ENCODE measurements at places on chromosomes 4 and X.

DNA sequence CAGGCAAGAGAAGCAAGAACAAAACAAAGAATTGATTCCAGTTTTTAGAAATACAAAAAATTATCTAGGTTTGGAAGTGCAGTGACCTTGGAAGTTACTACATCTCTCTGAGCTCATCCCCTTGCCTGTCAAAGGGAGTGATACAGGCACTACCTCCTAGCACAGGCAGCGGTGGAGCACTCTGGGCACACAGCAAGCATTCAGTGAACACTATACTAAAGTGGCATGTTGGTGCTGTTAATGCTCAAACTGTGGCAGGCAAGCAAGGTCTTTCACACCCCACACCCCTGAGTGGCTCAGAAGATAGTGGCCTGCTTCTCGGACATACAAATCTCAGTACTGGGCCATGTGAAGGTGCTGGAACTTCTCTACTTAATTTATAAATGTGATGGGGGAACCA lies 51.2 kb downstream of the DRD5 start:
- H3K4me1 ChIP-seq = no peaks in the 10 kb centered on the region
- DNase-seq = no peak
- peaks cover 7% of the 10 kb centered on the region for H3K36me3 ChIP-seq
- H3K27me3 ChIP-seq = no peaks in the 10 kb centered on the region
- no peak overlapping the region for H3K4me3 ChIP-seq
- H3K27ac ChIP-seq = no peak overlapping the region

DNA sequence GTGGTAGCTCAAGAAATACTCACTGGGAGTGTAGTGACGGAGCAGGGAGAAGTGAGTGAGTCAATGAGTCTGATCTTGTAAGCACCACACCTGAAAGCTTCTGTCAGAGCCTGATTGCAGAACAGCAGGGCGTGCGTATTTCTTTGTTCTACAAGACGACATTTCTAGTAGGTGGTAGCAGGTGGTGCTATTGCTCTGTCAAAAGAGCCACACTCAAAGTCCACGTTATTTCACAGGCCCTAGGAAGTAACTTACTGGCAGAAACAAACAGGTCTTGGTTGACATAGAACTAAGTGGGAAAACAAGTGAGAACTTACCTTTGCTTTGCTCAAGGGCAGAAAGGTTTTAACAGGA lies 46.4 kb upstream of the SPRY1 start:
- H3K36me3 ChIP-seq = no peaks in the 10 kb centered on the region
- H3K27me3 ChIP-seq = no peaks in the 10 kb centered on the region
- no peak overlapping the region for H3K27ac ChIP-seq
- no peak for DNase-seq

GRCh38 chr4:148238811-148239493 lies 203.3 kb downstream of the NR3C2 start:
- peaks cover 4% of the 10 kb centered on the region for H3K4me1 ChIP-seq
- H3K36me3 ChIP-seq = no peaks in the 10 kb centered on the region
- DNase-seq = no peak
- H3K27me3 ChIP-seq = no peaks in the 10 kb centered on the region
- no peak overlapping the region for H3K4me3 ChIP-seq

- no peaks in the 10 kb centered on the region for H3K36me3 ChIP-seq
- no peak overlapping the region for H3K27ac ChIP-seq
- H3K4me1 ChIP-seq = no peaks in the 10 kb centered on the region
- H3K4me3 ChIP-seq = no peak overlapping the region
- H3K27me3 ChIP-seq = no peaks in the 10 kb centered on the region
Observed at GRCh38 chrX:32395878-32396277, 815.5 kb downstream of the DMD start.

- H3K4me1 ChIP-seq = no peaks in the 10 kb centered on the region
- H3K27me3 ChIP-seq = no peaks in the 10 kb centered on the region
Observed at GRCh38 chr4:129109965-129110824, 14.2 kb downstream of the C4orf33 start.

GRCh38 chrX:31580227-31580626 lies 508.4 kb upstream of the FTHL17 start:
- no peak overlapping the region for H3K27ac ChIP-seq
- H3K4me3 ChIP-seq = no peak overlapping the region
- no peaks in the 10 kb centered on the region for H3K27me3 ChIP-seq
- no peaks in the 10 kb centered on the region for H3K4me1 ChIP-seq

DNA sequence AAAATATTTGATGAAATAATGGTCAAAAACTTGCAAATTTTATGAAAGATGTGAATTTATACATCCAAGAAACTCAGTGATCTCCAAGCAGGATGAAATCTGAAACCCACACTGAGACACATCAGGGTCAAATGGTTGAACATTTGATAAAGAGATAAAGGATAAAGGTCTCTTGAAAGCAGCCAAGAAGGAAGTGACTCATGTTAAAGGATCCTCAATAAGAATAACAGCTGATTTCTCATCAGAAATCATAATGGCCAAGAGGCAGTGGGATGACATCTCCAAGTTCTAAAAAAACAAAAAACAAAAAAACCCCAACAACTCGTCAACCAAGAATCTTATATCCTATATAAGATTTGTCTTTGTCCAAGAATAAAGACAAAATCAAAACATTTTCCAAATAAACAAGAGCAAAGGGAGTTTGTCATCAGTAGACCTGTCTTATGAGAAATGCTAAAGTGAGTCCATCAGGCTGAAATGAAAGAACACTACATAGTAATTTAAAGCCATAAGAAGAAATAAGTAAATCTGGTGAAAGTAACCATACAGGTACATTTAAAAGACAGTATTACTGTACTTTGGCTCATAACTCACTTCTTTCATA lies 121.7 kb downstream of the PDS5A start:
- DNase-seq = no peak
- no peak overlapping the region for H3K27ac ChIP-seq
- H3K4me3 ChIP-seq = no peak overlapping the region

DNA sequence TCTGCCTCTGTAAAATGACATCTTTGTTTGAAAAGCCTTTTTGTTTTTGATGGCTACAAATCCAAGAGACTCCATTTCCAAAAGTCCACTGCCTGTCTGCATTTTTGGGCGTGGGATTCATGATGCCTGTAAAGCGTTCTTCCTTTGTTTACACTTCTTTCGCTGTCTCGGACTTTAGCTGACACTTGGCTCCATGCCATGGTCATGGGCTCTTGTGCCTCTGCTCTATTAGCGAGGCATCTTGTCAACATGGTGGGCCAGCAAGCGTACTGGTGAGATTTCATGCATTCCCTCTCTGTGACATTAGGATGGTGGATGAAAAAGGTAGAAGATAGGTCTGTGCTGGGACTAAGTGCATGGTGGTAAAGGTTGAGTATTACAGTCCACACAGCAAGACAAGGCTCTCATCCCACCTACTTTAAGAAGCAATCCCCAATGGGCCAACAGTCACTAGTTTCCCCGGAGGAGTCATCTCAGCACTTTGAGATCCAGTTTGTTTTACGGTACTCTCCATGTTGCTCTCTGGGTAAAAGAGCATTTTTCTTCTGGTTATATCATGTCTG lies 298.2 kb upstream of the KLF3 start:
- peaks cover 25% of the 10 kb centered on the region for H3K4me1 ChIP-seq
- no peak for DNase-seq
- no peaks in the 10 kb centered on the region for H3K36me3 ChIP-seq
- H3K4me3 ChIP-seq = no peak overlapping the region
- peak overlapping the region; percentile 9 for H3K27ac ChIP-seq

- H3K4me1 ChIP-seq = peaks cover 5% of the 10 kb centered on the region
- H3K27me3 ChIP-seq = peaks cover 3% of the 10 kb centered on the region
- H3K36me3 ChIP-seq = no peaks in the 10 kb centered on the region
- no peak overlapping the region for H3K4me3 ChIP-seq
Observed at GRCh38 chr4:7323872-7324650, 110.7 kb downstream of the PSAPL1 start.

- H3K36me3 ChIP-seq = no peaks in the 10 kb centered on the region
- H3K27ac ChIP-seq = no peak overlapping the region
- no peaks in the 10 kb centered on the region for H3K27me3 ChIP-seq
- no peaks in the 10 kb centered on the region for H3K4me1 ChIP-seq
- H3K4me3 ChIP-seq = no peak overlapping the region
Observed at GRCh38 chr4:20493761-20494353, 206.4 kb upstream of the PACRGL start.

DNA sequence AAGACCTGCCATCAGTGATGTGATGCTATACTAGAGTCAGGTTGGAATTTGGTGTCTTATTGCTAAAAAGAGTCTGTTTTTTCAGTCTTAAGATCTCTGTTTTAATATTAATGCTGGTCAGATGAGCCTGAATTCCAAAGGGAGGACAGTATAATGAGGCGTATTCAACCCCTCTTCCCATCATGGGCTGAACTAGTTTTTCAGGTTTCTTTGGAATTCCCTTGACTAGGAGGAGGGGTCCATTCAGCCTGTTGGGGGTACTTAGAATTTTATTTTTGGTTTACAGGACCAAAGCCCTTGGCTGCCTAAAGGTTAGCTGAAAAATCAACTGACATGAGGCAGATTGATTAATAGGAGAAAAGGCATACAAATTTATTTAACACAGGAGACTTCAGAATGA lies 24.1 kb upstream of the PI4K2B start:
- no peaks in the 10 kb centered on the region for H3K36me3 ChIP-seq
- H3K27ac ChIP-seq = no peak overlapping the region
- no peak overlapping the region for H3K4me3 ChIP-seq
- H3K4me1 ChIP-seq = no peaks in the 10 kb centered on the region
- no peak for DNase-seq

- H3K27me3 ChIP-seq = no peaks in the 10 kb centered on the region
- H3K4me1 ChIP-seq = no peaks in the 10 kb centered on the region
- H3K27ac ChIP-seq = no peak overlapping the region
- DNase-seq = no peak
- no peak overlapping the region for H3K4me3 ChIP-seq
- no peaks in the 10 kb centered on the region for H3K36me3 ChIP-seq
Observed at GRCh38 chr4:17447675-17448298, 64.1 kb downstream of the QDPR start.

GRCh38 chr4:184911310-184911709 lies 85.5 kb upstream of the ACSL1 start:
- peak overlapping the region; percentile 69 for H3K27ac ChIP-seq
- no peak overlapping the region for H3K4me3 ChIP-seq
- DNase-seq = no peak
- peaks cover 13% of the 10 kb centered on the region for H3K4me1 ChIP-seq
- no peaks in the 10 kb centered on the region for H3K36me3 ChIP-seq

DNA sequence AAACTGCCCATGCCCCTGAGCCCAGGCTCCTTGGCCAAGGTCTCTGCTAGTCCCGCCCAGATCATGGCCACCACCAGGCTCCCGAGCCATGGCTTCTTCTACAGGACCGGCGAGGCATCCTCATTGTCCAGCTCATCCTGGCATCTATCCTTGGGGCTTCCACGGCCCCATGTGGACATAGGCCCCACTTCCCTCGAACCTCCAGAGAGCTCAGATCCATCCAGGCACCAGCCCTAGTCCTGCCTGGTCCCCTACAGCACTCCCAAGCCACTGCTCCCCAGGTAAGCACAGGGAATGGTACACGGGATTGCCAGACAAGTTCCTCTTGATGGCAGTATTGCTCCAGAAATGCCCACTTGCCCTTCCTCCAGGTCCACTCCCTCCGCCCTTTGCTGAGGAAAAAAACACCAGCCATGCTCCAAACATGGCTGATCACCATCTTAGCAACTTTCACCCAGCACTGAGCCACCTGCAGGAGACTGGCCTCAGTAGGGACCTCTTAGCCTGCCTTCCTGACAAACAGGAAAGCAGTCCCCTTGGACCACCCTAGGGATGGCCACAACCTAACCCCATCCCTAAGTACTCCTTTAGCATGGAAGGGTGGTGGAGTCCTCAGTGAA lies 272.1 kb upstream of the AGTR2 start:
- H3K27me3 ChIP-seq = no peaks in the 10 kb centered on the region
- no peak overlapping the region for H3K4me3 ChIP-seq
- no peaks in the 10 kb centered on the region for H3K4me1 ChIP-seq
- no peak for DNase-seq
- no peaks in the 10 kb centered on the region for H3K36me3 ChIP-seq

DNA sequence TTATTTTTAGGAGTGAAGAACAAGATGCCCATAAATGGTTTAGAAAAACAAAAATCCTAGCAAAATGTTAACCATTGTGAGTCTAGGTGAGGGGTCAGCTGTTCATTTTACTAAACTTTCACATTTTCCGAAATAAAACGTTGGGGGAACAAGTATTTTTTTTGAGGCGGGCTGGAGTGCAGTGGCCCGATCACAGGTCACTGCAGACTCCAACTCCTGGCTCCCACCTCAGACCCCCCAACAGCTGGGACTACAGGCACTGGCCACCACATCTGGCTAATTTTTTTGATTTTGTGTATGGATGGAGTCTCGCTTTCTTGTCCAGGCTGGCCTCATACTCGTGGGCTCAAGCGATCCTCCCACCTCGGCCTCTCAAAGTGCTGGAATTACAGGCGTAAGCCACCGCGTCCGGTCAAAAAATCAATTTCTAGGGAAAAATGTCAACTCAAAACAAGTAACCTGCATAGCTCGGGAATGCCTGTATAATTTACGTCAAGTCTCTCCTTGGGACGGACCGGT lies 742 bp upstream of the TAF1 start:
- DNase-seq = no peak
- peaks cover 14% of the 10 kb centered on the region for H3K4me1 ChIP-seq
- no peaks in the 10 kb centered on the region for H3K27me3 ChIP-seq
- peak overlapping the region; percentile 66 for H3K4me3 ChIP-seq
- H3K27ac ChIP-seq = peak overlapping the region; percentile 94
- no peaks in the 10 kb centered on the region for H3K36me3 ChIP-seq

- H3K27me3 ChIP-seq = no peaks in the 10 kb centered on the region
- H3K4me1 ChIP-seq = no peaks in the 10 kb centered on the region
- DNase-seq = no peak
- H3K27ac ChIP-seq = no peak overlapping the region
- H3K36me3 ChIP-seq = no peaks in the 10 kb centered on the region
Observed at GRCh38 chr4:144757969-144758368, 112.0 kb downstream of the HHIP start.

GRCh38 chrX:38538134-38538533 lies 23.2 kb upstream of the TSPAN7 start:
- DNase-seq = no peak
- no peak overlapping the region for H3K27ac ChIP-seq
- no peaks in the 10 kb centered on the region for H3K4me1 ChIP-seq
- H3K4me3 ChIP-seq = no peak overlapping the region

DNA sequence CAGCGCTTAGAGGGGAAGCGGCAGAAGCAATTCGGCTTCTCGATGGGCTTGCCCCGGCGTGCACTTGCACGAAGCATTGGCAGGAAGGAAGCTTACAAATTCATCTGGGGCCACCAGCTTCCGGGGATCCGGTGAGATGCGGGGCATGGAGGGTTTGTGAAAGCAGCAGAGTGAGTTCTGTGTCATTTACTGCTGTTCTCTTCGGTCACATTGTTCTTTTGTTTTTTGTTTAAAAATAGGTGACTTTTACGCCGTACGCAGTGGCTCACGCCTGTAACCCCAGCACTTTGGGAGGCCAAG lies 47.0 kb downstream of the ASMT start:
- no peak overlapping the region for H3K4me3 ChIP-seq
- peaks cover 14% of the 10 kb centered on the region for H3K4me1 ChIP-seq
- no peaks in the 10 kb centered on the region for H3K36me3 ChIP-seq

- no peaks in the 10 kb centered on the region for H3K4me1 ChIP-seq
- H3K27me3 ChIP-seq = no peaks in the 10 kb centered on the region
- no peak overlapping the region for H3K4me3 ChIP-seq
- no peak overlapping the region for H3K27ac ChIP-seq
- DNase-seq = no peak
Observed at GRCh38 chrX:85980286-85980685, 67.1 kb downstream of the CHM start.

GRCh38 chr4:94368459-94368858 lies 25.8 kb upstream of the HPGDS start:
- no peak overlapping the region for H3K27ac ChIP-seq
- H3K4me1 ChIP-seq = no peaks in the 10 kb centered on the region
- H3K27me3 ChIP-seq = no peaks in the 10 kb centered on the region
- no peak overlapping the region for H3K4me3 ChIP-seq
- DNase-seq = no peak

Measured in suprapubic skin (tissue), 4 donors.